HT1080 (cell line): ENCODE measurements at places on chromosomes 6 and 20. TPM values are rescaled to one million over a fixed set of nuclear protein-coding genes. Genes with fewer than 3 reads are reported as not detected.

The ADGRF1 gene
- not detected in 2 replicates for total RNA-seq

The TUBB2B gene
- total RNA-seq = 0.10 TPM in 1 of 2 replicates, not detected in the other

The EPHA7 gene
- total RNA-seq = 0.03 TPM in 1 of 2 replicates, not detected in the other

The ATXN1 gene
- 10.3 and 10.4 TPM in 2 replicates for total RNA-seq

GRCh38 chr6:49847014-49847413 is 19.3 kb downstream of the CRISP1 start:
- no peak for DNase-seq

- peak; percentile 57 for DNase-seq
Observed at GRCh38 chr6:134447883-134448387, 130.0 kb upstream of the SGK1 start.

- DNase-seq = no peak
Observed at GRCh38 chr6:44539701-44540355, 152.3 kb downstream of the CDC5L start.

DNA sequence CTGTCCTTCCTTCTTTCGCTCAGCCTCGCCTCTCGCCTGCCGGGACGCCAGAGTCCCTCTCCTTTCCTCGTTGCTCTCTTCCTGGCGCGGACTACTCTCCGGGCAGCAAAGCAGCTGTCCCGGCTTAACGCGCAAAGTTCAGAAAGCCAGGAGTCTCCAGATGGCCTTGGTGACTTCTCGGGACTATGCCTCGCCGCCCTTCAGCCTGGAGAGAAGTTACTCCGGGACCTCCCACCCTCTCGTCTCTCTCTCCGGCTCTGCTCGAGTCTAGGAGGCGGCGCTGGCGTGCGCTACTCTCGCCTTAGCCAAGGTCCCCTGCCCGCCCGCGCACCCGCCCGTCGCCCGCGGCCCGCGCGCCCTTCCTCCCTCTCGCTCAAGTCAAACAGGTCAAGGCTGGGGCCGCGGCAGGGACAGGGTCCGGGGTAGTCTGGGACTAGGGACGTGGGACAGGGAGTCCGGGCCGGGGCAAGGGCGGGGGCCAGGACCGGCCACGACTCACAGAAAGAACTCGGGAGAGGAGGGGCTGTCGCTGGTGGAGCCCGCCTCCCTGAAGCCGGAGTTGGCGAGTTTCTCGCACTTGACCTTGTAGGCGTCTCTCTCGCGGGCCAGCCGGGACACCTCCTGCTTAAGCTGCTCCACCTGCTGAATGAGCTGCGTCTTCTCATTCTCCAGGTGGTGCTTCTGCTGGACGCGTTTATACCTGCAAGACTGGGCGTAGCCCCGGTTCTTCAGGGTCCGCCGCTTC is 1.5 kb downstream of the MAFB start:
- no peak for DNase-seq

DNA sequence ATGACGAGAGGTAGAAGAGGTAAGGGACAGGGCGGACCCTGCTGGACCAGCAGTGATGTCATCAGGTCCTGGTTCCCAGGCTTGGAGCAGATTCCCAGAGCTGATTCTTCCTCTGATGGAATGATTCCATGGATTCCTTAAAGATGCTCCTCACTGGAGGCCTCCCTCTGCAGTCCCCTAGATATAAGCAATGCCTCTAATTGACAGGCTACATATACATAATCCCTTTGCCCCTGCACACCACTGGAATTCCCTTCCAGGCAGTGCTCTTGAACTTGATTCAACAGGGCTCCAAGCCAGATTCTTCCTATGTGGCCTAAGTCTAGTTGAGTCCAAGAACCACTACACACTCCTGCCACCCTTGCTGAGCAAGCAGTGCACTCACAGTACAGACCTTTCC is 52.3 kb upstream of the L3MBTL3 start:
- DNase-seq = no peak

- DNase-seq = no peak
Observed at GRCh38 chr6:15365273-15365687, 119.4 kb downstream of the JARID2 start.

DNA sequence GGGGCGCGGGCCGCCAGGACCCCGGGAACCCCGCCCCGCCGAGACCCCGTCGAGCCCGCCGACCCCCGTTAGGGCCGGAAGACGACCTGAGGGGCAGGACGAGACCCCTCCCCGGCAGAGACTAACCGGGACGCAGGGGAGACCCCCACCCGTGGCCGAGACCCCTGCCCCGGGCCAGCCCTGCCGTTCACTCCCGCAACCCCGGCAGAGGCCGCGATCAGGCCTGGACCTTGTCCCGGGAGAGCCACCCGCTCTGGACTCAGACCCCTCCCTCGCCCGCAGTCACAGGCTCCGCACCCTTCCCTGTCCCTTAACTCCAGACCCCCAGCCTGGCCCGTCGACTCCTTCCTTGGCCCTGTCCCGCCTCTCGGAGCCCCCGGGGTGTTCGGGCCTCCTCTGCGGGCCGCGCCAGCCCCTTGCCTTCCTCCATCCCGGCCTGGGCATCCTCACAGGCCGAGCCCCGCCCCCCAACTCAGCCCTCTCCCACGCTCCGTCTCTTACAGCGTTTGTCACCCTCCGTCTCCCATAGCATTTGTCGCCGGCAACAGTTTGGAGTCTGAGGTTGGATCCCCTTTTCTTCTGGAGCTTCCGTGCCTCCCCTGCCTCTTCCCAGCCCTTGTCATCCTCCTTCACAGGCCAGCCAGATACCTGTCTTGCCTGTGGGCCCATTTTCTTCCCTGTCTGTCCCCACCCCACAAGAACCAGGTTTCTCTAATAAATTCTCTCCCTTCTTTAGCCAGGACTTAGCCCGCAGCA is 569 bp downstream of the TCEA2 start:
- DNase-seq = no peak

DNA sequence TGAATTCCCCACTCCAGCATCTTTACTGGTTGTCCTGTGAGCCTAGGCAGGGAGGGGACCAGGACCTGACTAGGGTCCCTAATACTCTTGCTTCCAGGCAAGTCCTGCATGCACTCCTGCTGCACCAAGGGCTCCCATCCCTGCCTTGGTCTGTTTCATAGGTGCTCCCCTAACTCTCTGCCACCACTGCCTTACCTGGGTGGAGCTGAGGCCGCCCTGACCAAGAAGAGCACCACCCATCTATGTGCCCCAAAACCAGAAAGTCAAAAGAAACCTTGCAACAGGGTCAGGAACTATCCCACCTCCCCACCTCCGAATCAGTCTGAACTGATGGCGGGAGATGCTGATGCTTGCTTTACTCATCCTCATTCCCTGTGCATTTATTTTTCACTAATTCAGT is 23.6 kb downstream of the HLA-G start:
- DNase-seq = no peak

GRCh38 chr20:48526936-48527335 is 300.9 kb downstream of the PREX1 start:
- no peak for DNase-seq

DNA sequence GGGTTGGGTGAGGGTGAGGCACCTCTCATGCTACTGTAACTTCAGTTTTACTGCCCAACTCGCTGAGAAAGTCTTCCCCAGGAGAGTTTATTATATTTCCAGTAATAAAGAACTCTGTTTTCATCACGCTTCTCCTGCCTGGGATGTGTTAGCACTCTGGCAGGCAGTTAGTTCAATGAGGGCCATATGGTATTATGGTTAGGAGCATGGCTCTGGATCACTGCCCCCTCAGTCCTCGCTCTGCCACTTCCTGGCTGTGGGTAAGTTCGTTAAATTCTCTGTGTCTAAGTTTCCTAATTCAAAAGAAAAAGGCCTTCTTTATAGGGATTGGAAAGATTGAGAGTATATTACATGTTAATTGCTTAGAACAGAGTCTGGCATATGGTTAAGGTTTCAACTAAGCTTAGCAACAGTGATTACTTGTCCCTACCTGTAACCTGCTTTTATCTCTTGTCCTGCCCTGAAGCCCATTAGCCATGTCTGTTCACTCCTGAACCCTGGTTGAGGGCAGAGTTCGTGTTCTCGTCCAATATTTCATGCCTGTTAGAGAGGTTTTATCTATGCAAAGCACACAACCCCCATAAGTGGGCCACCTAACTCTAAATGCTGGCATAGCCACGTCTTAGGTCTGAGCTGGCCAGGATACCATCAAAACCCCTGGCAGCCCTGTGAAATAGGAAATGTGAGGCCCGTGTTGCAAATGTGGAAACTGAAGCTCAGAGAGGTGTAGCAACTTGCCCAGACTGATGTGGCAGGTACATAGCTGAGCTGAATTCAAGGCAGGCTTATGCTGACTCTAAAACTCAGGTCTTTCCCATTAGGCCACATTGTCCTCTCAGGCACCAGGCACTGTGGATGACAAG is 342.5 kb upstream of the JARID2 start:
- DNase-seq = no peak

- peak; percentile 42 for DNase-seq
Observed at GRCh38 chr6:31945507-31946369, at the start of gene CFB. CFB (plus strand) TSS chr6:31946095; CDS start chr6:31946222, 127 bp downstream.
